Left ventricle myocardium inferior (tissue), 1 donor: ENCODE measurements at places on chromosomes 11 and 22. TPM values are rescaled to one million over a fixed set of nuclear protein-coding genes. Genes with fewer than 3 reads are reported as not detected.

DNA sequence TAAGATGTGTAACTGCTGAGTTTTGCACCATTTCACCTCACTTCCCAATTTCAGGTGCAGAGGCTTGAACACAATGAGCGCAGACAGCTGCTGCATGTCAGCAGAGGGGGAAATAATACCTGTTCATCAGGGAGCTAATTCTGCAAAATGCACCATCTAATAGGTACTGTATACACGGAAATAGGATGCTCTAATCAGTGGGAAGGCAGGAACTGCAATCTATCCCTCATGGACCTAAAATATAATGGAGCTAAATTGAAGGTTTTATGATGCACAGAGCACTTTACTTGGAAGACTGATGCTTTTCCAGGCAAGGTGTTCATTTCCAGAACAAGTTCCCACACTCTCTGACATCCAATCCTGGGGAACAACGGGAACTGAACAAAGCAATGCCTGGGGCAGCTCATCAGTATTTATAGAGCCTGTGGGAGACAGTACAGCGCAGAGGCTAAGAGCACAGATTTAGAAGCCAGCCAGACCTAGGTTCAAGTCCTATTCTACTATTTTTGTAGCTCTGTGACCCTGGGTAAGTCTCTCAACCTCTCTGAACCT is 78.5 kb downstream of the TENM4 start:
- H3K4me1 ChIP-seq, result no peaks in the 10 kb centered on the region
- no peak overlapping the region for H3K27ac ChIP-seq
- H3K4me3 ChIP-seq, result no peak overlapping the region
- H3K36me3 ChIP-seq, result no peaks in the 10 kb centered on the region

DNA sequence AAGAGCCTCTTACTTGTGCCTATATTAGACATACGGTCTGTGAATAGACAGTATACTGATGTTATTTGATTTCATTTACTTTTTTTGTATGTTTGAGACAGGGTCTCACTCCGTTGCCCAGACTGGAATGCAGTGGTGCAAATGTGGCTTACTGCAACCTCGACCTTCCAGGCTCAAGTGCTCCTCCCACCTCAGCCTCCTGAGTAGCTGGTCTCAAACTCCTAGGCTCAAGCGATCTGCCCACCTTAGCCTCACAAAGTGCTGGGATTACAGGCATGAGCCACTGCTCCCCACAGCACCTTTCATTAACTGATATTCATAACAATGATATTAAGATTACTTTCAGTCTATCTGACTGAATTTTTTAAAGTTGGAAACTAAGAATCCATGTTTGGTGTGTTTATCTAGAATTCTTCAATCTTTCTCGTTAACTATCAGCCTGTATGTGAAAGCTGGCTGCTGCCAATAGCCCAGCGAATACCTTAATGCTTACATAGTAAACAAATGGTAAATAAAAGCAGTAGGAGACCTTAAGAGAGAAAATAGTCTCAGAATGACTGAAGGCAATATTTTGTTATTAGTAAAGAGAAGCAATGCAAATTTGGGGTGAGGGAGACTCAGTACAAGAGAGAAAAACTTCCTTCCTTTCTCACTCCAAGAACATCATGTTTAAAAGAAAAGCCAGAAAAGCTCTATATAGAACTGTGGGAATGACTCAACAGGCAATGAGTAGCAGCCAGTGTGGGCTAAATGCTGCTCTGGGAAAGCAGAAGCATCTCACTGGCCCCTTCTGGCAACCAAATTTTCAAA is 101.9 kb downstream of the MRTFA start:
- peaks cover 64% of the 10 kb centered on the region for H3K4me1 ChIP-seq
- no peak for DNase-seq
- H3K27me3 ChIP-seq, result no peaks in the 10 kb centered on the region
- peak overlapping the region; percentile 54 for H3K4me3 ChIP-seq
- peak overlapping the region; percentile 52 for H3K27ac ChIP-seq
- H3K36me3 ChIP-seq, result no peaks in the 10 kb centered on the region

GRCh38 chr22:24440270-24440717 is 12.9 kb downstream of the ADORA2A start:
- no peak overlapping the region for H3K4me3 ChIP-seq
- DNase-seq, result no peak
- peaks cover 66% of the 10 kb centered on the region for H3K4me1 ChIP-seq
- H3K36me3 ChIP-seq, result no peaks in the 10 kb centered on the region
- no peaks in the 10 kb centered on the region for H3K27me3 ChIP-seq

Gene DNHD1
- total RNA-seq, result 4.4 TPM

DNA sequence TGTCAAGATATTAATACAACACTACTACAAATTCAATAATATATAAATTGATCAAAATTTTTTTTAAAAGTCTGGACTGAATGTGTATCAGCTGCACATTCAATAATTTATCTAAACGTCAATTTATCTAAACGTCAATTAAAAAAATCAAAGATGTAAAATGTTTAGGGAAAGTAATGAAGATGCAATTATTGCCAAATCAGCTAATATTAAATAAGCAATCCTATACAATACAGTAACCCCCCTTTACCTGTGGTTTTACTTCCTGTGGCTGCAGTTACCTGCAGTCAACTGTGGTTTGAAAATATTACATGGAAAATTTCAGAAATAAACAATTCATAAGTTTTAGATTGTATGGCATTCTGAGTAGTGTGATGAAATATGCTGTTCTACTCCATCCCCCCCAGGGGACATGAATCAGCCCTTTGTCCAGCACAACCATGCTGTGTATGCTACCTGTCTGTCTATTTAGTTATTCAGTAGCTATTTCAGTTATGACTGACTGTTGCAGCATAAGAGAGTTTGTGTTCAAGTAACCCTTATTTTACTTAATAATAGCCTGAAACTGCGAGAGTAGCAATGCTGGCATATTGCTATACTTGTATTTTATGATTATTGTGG is 72.2 kb downstream of the CWF19L2 start:
- no peak overlapping the region for H3K4me3 ChIP-seq
- no peak for DNase-seq
- no peak overlapping the region for H3K27ac ChIP-seq
- H3K36me3 ChIP-seq, result peaks cover 32% of the 10 kb centered on the region
- H3K27me3 ChIP-seq, result no peaks in the 10 kb centered on the region

Gene KRTAP5-11
- total RNA-seq, result not detected

DNA sequence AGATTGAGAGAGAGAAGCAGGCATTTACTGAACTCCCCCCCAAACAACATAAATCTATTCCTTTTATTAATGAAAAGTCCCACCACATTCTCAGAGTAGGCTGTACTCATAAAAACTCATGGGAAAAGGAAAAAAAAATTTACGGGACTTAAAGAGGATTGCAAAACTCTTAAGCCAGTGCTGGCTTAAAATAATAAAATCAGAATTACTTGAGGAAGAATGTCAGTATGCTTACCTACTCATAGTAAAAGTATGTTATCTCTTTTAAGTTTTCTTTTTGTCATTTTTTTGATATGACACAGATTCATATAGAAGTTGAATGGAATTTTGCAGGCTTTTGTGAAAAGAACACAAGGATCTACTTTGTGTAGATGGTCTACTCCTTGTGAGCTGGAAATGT is 126.3 kb downstream of the LUZP2 start:
- no peaks in the 10 kb centered on the region for H3K36me3 ChIP-seq
- H3K4me3 ChIP-seq, result no peak overlapping the region
- H3K27ac ChIP-seq, result no peak overlapping the region
- no peaks in the 10 kb centered on the region for H3K4me1 ChIP-seq
- no peaks in the 10 kb centered on the region for H3K27me3 ChIP-seq
- no peak for DNase-seq

DNA sequence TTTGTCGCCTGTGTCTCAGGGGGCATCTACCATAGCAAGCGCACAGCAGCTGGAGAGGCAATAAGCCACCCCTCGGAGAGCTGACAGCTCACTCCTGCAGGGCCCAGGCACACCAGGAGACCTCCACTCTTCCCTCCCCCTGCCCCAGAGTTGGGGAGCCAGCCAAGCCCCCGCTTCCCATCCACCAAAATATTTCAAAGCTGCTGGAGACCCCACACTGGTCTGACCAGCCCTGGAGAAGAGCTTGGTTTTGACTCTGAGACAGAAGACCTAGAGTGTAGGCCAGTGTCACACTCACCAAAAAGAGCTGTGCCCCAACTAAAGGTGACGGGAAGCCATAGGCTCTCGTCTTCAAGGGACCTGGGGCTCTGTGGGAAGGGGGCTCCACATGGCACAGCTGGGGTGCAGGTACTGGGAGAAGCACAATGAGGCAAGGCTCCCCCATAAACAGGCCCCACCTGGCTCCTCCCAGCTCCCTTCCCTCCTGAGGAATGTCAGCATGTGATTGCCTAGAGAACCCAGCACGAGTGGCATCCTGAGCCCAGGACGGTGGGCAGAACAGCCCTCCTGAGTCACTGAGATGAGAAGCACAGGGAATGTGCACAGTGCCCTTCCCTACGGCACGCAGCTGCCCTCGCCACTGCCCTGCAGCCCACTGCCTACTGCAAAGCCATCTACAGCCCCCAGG is 5.8 kb upstream of the GNAZ start:
- H3K27me3 ChIP-seq, result no peaks in the 10 kb centered on the region
- no peak for DNase-seq
- H3K4me1 ChIP-seq, result peaks cover 23% of the 10 kb centered on the region
- no peaks in the 10 kb centered on the region for H3K36me3 ChIP-seq
- no peak overlapping the region for H3K27ac ChIP-seq
- H3K4me3 ChIP-seq, result no peak overlapping the region

Gene MAPK8IP2
- total RNA-seq, result 0.33 TPM

Gene C11orf91
- total RNA-seq, result not detected

- peaks cover 7% of the 10 kb centered on the region for H3K36me3 ChIP-seq
- no peak overlapping the region for H3K27ac ChIP-seq
- H3K4me3 ChIP-seq, result no peak overlapping the region
- no peaks in the 10 kb centered on the region for H3K27me3 ChIP-seq
Observed at GRCh38 chr11:122788781-122789535, 49.3 kb upstream of the CRTAM start.

GRCh38 chr11:115042002-115042401 is 363.7 kb downstream of the NXPE2 start:
- H3K4me1 ChIP-seq, result no peaks in the 10 kb centered on the region
- no peaks in the 10 kb centered on the region for H3K27me3 ChIP-seq
- no peak overlapping the region for H3K4me3 ChIP-seq
- DNase-seq, result peak; percentile 38
- H3K36me3 ChIP-seq, result no peaks in the 10 kb centered on the region
- H3K27ac ChIP-seq, result no peak overlapping the region

- peaks cover 46% of the 10 kb centered on the region for H3K4me1 ChIP-seq
- peaks cover 19% of the 10 kb centered on the region for H3K36me3 ChIP-seq
- no peaks in the 10 kb centered on the region for H3K27me3 ChIP-seq
- DNase-seq, result no peak
Observed at GRCh38 chr11:12901874-12902481, 107.1 kb upstream of the RASSF10 start.

DNA sequence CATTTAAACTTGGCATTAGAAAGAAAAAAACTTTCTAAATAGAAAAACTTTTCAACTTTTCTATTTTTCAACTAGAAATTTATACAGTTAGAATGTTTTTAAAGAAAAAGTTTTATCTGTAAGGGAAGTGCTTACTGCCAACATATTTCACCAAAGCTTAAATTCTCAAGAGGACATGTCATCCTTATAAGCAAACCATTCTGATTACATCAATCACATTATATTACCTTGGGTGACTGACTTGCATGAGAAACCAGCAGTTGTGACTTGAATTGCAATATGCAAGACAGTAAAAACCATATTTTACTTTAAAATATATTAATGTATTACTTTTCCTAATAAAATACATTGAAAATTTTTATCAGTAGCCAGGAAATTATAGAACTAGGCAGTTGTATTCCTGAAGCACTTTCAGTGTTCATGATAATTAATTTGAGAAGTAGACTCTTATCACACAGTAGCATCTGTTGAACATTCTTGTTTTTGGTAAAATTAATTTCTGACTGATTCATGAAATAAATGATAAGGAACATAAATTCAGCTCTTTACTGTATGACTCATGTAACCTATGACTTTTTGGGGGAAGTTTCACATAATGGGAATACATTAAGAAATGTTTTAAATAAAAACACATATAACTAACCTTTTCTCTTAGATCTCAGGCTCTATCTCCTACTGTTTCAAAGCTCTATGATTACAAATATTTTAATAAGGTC is 345.0 kb upstream of the CCDC179 start:
- H3K4me3 ChIP-seq, result no peak overlapping the region
- H3K27ac ChIP-seq, result no peak overlapping the region
- H3K36me3 ChIP-seq, result no peaks in the 10 kb centered on the region
- no peak for DNase-seq

GRCh38 chr11:30377347-30377746 is 54.4 kb downstream of the ARL14EP start:
- DNase-seq, result no peak
- no peak overlapping the region for H3K4me3 ChIP-seq
- no peaks in the 10 kb centered on the region for H3K27me3 ChIP-seq
- no peak overlapping the region for H3K27ac ChIP-seq

Gene DDI1
- total RNA-seq, result not detected

DNA sequence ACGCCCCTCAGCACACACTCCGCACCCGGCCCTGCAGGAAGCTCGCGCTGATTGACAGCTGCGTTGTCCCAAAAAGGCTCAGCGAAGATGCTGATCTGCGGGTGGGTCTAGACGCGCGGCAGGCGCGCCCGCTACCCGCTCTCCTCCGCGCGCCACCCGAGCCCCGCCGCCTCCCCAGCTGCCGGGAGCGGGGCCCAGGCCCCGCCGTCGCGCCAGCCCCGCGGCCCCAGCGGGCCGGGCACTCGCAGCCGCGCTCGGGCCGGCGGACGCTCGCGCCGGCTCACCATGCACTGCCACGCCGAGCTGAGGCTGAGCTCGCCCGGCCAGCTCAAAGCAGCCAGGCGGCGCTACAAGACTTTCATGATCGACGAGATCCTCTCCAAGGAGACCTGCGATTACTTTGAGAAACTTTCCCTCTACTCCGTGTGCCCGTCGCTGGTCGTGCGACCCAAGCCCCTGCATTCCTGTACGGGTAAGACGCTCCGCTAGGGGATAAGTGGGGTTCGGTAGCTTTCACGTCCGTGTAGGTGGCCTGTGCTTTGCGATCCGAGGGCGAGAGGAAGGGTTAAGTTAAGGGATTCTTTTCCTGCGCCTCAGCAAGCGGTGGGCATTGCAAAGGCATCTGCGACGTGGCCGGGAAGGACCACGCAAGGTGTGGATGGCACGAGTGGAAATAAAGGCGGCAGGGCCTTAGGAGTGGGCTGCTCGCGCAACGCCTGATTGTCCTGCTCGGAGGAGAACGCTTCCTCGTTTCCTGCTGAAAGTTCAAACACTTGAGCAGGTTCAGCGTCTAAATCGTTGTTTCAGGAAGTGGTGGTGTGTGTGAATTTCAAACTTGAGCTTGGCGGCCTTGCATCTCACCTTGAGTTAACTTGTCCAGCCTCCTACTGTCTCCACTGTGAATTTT is at the start of gene BARX2:
Gene BARX2 (plus strand): TSS at position 98 of the 907 bp plus-strand sequence. CDS start 188 bp downstream, at position 286.
- H3K36me3 ChIP-seq, result no peaks in the 10 kb centered on the region
- DNase-seq, result peak; percentile 16
- H3K27me3 ChIP-seq, result peaks cover 100% of the 10 kb centered on the region
- H3K27ac ChIP-seq, result no peak within 1 kb of the TSS
- peak within 1 kb of the TSS; percentile 56 for H3K4me3 ChIP-seq
- H3K4me1 ChIP-seq, result peaks cover 38% of the 10 kb centered on the region
